ENCODE measurements at places on chromosomes 3 and 15. TPM values are rescaled to one million over a fixed set of nuclear protein-coding genes. Genes with fewer than 3 reads are reported as not detected.

VGLL3 gene
- polyA plus RNA-seq = 4.0 TPM

STARD5 gene
- 3.3 TPM for polyA plus RNA-seq

DAG1 gene
- polyA plus RNA-seq = 102 TPM

CPN2 gene
- 0.38 TPM for polyA plus RNA-seq

COLQ gene
- polyA plus RNA-seq = 8.9 TPM

Measured in renal cortex interstitium (tissue), 15 donors.